Panc1 (cell line): ENCODE measurements at places on chromosomes 2 and 18.

GRCh38 chr2:98509542-98510321, 65.1 kb downstream of the INPP4A start:
- DNase-seq, result no peak

DNA sequence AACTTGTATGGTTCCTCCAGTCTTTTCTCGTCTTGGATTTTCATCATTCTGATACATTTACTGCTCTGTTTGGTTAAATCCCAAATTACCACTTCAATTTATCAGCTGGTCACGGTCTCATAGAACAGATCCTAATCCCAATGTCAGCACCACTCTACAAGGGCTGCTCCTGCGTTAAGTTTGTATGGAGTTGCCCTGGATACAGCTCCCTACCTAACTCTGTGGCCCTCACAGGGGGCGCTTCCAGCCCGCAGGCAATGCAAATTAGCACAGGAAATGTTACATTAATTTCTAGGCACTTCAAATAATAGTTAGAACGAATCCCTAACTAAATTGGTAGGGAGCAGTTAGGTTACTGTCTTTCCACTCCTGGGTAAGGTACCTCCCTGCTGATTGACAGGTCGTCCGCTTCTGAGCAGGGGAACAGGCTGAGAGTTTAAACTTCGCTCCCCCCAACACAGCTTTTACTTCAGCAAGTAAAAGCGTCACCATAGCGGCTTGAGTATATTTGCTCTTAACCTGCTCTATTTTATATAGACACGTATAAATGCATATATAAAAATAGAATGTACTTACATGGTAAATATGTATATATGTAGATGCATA, 238.5 kb upstream of the FANCL start:
- no peak for DNase-seq

GRCh38 chr2:215654148-215654819, 218.4 kb upstream of the FN1 start:
- DNase-seq, result no peak

DNA sequence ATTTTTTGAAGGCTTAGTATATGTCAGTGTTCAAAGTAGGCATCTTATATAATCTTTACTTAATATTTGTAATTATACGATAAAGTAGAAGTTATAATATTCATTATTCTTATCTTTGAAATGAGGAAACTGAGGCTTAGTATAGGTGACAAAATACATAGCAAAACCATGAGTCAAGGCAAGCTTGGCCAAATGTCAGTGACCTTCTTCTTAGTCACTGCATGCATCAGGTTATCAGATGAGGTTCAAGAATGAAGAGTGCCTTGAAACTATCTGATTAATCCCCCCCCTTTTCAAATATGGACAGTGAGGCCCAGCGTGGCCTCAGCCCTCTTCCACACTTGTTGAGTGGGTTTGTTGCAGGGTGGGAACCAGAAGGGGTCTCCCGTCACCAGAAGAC, 59.3 kb downstream of the PMAIP1 start:
- DNase-seq, result no peak

GRCh38 chr2:101428422-101429176, 41.3 kb upstream of the CREG2 start:
- no peak for DNase-seq

DNA sequence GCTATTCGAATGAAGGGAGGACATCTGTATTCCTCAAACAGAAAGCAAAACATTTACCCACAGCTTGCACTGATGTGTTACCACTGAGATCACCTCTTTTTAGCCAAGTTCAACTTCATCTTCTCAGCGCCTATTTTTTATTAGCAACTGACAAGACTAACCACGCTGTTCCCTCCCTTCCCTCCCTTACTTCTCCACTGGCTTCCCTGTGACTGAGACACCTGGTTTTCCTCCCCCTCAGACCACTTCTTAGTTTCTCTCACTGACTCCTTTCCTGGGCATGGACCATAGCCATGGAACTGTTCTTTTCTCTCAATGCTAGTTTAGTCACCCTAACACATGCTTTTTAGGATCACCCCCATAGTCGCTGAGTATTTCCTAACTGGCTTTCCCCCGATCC, 3.3 kb downstream of the L3MBTL4 start:
- DNase-seq, result no peak

GRCh38 chr2:13005761-13006335, 289.1 kb downstream of the TRIB2 start:
- no peak for DNase-seq

DNA sequence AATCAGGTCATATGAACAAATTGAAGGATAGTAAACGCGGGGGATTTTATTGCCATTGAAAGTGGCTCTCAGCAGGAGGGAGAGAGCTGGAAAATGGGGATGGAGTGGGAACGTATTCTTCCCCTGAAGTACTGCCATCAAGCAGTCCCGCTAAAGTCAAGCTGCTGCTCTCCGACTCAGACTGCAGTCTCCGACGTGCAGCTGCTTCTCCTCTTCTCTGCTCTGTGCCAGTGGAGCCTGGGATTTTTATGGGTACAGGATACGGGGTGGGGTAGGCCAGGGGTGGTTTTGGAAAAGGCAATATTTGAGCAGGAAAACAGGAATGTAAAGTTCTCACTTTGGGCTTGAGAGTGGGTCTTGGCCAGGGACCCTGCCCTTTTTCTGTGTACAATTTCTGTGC, 33.0 kb downstream of the KCTD18 start:
- no peak for DNase-seq

GRCh38 chr2:134177351-134177931, 76.4 kb upstream of the MGAT5 start:
- DNase-seq, result no peak

- no peak for DNase-seq
Observed at GRCh38 chr2:109387221-109387735, 226.5 kb downstream of the SEPTIN10 start.

GRCh38 chr2:15092691-15093090, 460.2 kb downstream of the LRATD1 start:
- no peak for DNase-seq

GRCh38 chr2:220941683-220942082, 630.4 kb downstream of the EPHA4 start:
- no peak for DNase-seq

- no peak for DNase-seq
Observed at GRCh38 chr2:232581725-232582124, 31.2 kb downstream of the EIF4E2 start.

DNA sequence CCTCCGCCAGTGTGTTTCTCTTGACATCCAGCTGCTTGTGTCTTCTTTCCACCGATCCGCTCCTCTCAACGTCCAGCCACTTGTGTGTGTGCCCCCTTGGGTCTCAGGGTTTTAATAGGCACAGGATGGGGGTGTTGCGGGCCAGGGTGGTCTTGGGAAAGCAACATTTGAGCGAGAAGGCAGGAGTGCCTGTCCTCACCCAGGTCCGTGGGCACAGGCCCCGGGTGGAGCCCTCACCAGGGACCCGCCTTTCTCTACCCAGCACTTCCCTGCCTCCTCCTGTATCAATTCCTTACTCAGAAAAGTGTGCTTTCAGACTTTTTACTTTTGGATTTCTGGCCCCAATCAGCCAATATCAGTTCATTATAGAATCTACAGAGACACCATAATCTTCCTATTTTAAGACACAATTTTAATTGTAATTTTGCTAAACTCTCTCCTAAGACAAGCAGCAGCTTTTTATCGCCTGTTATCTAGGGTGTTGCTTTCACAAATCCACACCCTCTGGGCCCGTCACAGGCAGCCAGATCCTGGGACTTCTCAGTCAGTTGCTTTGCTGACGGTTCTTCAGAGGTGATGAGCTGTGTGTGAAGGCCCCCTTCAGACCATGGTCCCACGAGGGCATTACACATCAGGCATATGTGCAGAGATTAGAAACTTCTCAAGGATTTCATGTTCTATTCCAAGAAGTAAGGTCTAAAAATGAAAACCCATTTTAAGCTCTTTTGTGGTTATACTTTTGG, 96.0 kb upstream of the FHL2 start:
- DNase-seq, result no peak

- DNase-seq, result no peak
Observed at GRCh38 chr18:2108591-2108990, 462.7 kb downstream of the METTL4 start.

DNA sequence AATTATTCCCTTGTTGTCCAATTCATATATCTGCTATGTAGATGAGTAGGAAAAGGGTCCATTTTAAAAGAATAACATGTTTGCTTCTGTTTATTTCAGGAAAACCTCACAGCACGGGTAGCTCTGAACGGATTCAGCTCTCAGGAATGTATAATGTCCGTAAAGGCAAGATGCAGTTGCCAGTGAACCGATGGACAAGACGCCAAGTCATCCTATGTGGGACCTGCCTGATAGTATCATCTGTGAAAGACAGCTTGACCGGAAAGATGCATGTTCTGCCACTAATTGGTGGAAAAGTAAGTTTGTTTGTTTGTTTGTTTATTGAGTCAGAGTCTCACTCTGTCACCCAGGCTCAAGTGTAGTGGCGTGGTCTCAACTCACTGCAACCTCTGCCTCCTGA, 114.6 kb downstream of the PHLPP1 start:
- no peak for DNase-seq

- no peak for DNase-seq
Observed at GRCh38 chr2:219405958-219406860, 12.0 kb upstream of the DES start.

- no peak for DNase-seq
Observed at GRCh38 chr18:55003695-55004094, 44.4 kb upstream of the CCDC68 start.

DNA sequence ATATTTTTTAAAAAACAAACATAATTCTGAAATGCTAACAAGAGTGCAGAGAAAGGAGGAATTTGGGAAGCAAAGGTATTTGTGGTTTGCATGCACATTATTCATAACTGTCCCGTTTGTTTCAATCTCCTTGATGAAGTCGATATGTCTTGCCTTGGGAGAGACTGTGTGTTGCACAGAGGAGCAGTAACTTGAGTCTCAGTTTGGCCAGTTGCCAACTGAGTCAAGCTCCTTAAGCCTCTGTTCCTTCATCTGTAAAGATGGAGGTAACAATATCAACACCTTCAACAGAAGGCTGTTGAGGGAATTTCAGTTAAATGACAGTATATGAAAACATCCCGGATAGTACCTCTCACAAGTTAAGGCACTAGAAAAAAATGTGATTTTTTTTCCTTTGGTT, 226.2 kb downstream of the ASXL3 start:
- DNase-seq, result no peak

DNA sequence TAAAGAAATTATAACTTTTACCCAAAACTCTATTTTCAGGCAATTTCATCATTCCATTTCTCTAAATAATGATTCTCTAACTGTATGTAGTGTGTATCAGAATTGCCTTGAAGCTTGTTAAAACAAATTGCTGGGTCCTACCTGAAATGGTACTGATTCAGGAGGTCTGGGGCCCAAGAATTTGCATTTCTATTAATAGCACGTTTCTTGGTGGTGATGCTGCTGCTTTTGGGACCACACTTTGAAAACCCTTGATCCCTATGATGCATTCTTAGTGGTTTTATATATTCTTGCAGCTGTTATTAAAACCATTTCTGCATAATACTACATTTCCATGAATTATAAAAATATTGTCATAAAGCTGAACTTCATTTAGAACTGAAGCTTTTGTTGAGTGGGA, 140.7 kb downstream of the NCK2 start:
- DNase-seq, result no peak

- DNase-seq, result no peak
Observed at GRCh38 chr2:174981331-174981730, 23.9 kb downstream of the CHN1 start.

DNA sequence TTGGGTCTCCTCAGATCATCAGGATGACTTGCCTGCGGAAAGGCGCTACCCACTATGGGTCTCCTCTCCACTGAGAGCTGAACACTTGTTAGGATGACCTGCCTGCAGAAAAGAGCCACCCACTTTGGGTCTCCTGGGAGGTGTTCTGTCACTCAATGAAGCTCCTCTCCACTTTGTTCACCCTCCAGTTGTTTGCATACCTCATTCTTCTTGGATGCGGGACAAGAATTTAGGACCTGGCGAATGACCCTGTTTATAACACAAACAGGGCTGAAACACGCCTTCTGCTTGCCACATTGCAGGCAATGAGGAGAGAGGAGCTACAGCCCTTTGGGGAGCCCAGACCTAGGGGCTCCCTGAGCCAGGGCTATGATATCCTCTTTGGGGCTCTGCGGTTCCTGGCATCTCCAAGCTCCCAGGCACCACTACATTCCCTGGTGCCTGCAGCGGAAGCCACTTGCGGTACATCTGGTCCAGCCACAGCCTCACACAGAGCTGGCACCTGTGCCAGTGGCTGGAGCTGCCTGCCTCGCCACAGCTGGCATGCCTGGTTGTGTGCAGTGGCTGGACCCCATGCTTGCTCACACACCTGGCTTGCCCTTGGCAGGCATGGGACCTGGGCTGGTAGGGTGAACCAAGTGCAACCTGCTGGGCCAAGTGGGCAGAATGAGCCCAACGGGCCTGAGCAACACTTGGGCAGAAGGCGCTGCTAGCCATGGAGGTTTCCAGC, 20.6 kb downstream of the ANKRD29 start:
- DNase-seq, result no peak

- DNase-seq, result no peak
Observed at GRCh38 chr2:100957996-100958653, 44.0 kb upstream of the RPL31 start.

- no peak for DNase-seq
Observed at GRCh38 chr2:63440612-63441011, 147.7 kb downstream of the WDPCP start.

GRCh38 chr2:172247203-172247602, 144.5 kb upstream of the DLX2 start:
- no peak for DNase-seq

GRCh38 chr2:204510709-204511420, 34.4 kb upstream of the PARD3B start:
- DNase-seq, result no peak

DNA sequence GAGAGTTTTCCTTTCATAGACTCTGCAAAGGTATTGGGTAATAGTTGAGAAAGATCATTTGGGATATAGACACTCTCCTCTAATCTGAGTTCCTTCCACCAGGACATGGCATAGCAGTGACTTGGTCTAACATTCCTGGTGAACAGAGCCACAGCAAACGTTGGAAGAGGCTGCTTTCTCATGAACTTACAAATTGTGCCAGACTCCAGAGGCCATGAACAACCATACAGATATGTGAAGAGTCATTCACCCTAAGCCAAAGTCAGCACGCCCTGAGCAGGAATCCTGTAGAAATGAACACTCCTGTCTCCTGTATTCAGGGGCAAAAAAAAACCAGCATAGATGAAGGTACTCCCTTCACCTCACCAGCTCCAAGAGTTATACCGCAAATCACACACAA, 152.8 kb downstream of the TMEM18 start:
- no peak for DNase-seq
